ENCODE measurements at places on chromosomes 16 and 17. TPM values are rescaled to one million over a fixed set of nuclear protein-coding genes. Genes with fewer than 3 reads are reported as not detected.

GRCh38 chr17:76153640-76154039 is 12.6 kb upstream of the FOXJ1 start:
- H3K4me3 ChIP-seq = no peak overlapping the region
- no peaks in the 10 kb centered on the region for H3K36me3 ChIP-seq
- H3K4me1 ChIP-seq = peaks cover 14% of the 10 kb centered on the region
- H3K27ac ChIP-seq = no peak overlapping the region
- DNase-seq = no peak

- no peaks in the 10 kb centered on the region for H3K27me3 ChIP-seq
- H3K4me3 ChIP-seq = no peak overlapping the region
- DNase-seq = no peak
- H3K36me3 ChIP-seq = no peaks in the 10 kb centered on the region
- no peak overlapping the region for H3K27ac ChIP-seq
These were observed 105.0 kb upstream of the MON1B start for GRCh38 chr16:77085981-77086380.

- no peak overlapping the region for H3K4me3 ChIP-seq
- H3K36me3 ChIP-seq = no peaks in the 10 kb centered on the region
- H3K27me3 ChIP-seq = no peaks in the 10 kb centered on the region
- H3K4me1 ChIP-seq = no peaks in the 10 kb centered on the region
- H3K27ac ChIP-seq = no peak overlapping the region
These were observed 329.9 kb downstream of the KCNJ2 start for GRCh38 chr17:70499067-70499786.

- no peak overlapping the region for H3K27ac ChIP-seq
- H3K27me3 ChIP-seq = no peaks in the 10 kb centered on the region
- no peak overlapping the region for H3K4me3 ChIP-seq
These were observed 70.0 kb downstream of the PGS1 start for GRCh38 chr17:78448356-78448993.

DNA sequence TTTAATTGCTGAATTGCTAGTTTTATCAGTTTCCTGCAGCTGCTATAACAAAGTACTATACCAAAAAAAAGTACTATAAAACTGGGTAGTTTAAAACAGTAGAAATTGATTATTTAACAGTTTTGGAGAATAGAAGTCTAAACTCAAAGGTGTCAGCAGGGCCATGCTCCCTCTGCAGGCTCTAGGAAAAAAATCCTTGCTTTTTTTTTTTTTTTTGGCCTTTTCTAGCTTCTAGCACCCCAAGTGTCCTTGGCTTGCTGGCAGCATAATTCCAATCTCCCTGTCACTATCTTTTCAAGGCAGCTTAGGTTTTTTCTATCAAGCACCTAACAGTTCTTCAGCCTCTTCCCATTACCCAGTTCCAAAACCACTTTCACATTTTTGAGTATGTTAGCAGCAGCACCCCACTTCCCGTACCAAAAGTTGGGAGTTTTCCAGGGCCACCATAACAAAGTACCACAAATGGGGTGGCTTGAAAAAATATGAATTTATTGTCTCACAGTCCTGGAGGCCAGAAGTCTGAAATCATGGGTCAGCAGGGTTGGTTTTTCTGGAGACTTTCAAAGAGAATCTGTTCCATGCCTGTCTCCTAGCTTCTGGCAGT is 37.4 kb downstream of the BPTF start:
- no peak overlapping the region for H3K27ac ChIP-seq
- no peaks in the 10 kb centered on the region for H3K36me3 ChIP-seq
- H3K4me3 ChIP-seq = no peak overlapping the region
- peaks cover 9% of the 10 kb centered on the region for H3K4me1 ChIP-seq
- H3K27me3 ChIP-seq = no peaks in the 10 kb centered on the region
- no peak for DNase-seq

- no peak for DNase-seq
- no peak overlapping the region for H3K27ac ChIP-seq
- H3K27me3 ChIP-seq = no peaks in the 10 kb centered on the region
- no peaks in the 10 kb centered on the region for H3K36me3 ChIP-seq
- peaks cover 4% of the 10 kb centered on the region for H3K4me1 ChIP-seq
These were observed 64.2 kb downstream of the BMERB1 start for GRCh38 chr16:15498427-15499175.

DNA sequence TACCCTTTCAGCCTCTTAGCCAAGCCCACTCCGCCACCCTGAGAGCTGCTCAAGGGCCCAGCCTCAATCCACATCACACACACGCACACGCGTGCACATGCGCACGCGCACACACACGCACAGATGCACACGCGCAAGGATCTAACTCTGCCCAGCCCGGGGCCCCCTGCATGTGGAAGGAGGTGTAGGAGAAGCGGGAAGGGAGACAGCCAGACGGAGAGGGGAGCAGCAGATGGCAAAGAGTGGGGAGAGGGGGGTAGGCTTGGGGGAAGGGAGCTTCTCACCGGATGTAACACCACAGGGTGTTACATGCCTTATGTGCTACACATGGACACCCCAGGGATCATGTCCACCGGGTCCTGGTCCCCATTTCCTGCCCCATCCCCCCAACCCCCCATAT is 15.3 kb downstream of the DLG4 start:
- peaks cover 9% of the 10 kb centered on the region for H3K36me3 ChIP-seq
- H3K4me1 ChIP-seq = peaks cover 8% of the 10 kb centered on the region
- peak overlapping the region; percentile 42 for H3K27ac ChIP-seq
- no peaks in the 10 kb centered on the region for H3K27me3 ChIP-seq
- no peak for DNase-seq
- peak overlapping the region; percentile 78 for H3K4me3 ChIP-seq

DNA sequence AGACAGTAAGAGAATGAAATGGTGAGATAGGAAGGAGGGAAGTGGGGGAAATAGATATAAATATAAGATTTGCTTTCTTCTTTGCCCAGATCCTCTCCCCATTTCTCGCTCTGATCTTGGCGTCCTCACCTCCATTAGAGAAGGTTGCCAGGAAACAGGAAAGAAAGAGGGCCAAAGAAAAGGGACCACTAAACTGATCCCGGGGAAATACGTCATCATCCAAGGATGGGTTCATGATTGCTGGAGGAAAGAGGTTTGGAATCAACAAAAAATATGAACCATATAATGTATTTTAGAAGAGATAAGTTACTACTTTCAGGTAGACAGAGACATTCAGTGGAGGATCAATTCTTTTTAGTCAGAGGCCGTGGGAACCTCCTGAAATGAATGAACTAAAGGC is 536.0 kb downstream of the HAPSTR1 start:
- no peak for DNase-seq
- no peaks in the 10 kb centered on the region for H3K4me1 ChIP-seq

GRCh38 chr16:83185902-83186301 is 559.1 kb downstream of the CDH13 start:
- DNase-seq = no peak
- H3K4me1 ChIP-seq = no peaks in the 10 kb centered on the region
- H3K27ac ChIP-seq = no peak overlapping the region
- H3K27me3 ChIP-seq = no peaks in the 10 kb centered on the region
- H3K36me3 ChIP-seq = no peaks in the 10 kb centered on the region

DNA sequence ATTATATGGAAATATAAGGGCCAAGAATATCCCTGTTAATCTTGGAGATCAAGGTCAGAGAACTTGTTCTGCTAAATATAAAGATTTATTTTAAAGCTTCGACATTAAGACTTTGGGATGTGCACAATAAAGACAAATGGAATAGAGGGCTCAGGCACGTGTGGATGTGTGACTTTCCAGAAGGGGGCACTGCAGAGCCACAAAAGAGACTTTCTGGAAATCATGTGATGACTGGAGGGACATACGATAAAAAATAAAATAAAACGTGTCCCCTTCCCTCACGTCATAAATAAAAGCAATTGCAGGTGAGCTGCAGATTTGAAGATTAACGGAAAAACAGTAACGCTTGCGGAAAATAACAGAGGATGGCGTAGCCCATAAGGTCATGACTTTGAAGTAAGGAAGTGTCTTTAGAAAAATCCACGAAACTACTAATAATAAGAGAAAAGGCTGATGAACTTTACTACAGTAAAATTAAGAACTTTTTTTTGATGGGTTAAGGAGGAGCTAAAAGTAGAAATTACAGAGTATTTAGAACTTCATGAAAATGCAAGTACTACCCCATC is 9.4 kb upstream of the ENGASE start:
- DNase-seq = no peak
- no peaks in the 10 kb centered on the region for H3K36me3 ChIP-seq
- no peak overlapping the region for H3K27ac ChIP-seq
- H3K4me1 ChIP-seq = no peaks in the 10 kb centered on the region
- H3K27me3 ChIP-seq = no peaks in the 10 kb centered on the region

DNA sequence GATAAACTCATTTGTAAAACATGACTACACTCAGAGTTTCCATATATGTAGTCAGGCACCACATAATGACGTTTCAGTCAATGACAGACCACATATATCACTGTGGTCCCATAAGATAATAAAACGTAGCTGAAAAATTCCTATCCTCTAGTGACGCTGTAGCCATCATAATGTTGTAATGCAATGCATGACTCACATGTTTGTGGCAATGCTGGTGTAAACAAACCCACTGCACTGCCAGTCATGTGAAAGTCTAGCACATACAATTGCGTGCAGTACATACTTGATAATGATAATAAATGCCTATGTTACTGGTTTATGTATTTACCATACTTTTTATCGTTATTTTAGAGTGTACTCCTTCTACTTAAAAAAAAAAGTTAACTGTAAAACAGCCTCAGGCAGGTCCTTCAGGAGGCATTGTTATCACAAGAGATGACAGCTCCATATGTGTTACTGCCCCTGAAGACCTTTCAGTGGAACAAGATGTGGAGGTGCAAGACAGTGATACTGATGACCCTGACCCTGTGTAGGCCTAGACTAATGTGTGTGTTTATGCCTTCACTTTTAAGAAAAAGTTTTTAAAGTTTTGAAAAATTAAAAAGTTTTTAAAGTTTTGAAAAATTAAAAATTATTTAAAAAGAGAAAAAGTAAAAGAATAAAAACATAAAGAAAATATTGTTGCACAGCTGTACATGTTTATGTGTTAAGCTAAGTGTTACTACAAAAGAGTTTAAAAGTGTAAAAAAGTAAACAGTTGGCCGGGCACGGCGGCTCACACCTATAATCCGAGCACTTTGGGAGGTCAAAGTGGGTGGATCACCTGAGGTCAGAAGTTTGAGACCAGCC is 9.0 kb downstream of the STAT5B start:
- no peak overlapping the region for H3K27ac ChIP-seq
- H3K4me1 ChIP-seq = peaks cover 6% of the 10 kb centered on the region
- no peak for DNase-seq

DNA sequence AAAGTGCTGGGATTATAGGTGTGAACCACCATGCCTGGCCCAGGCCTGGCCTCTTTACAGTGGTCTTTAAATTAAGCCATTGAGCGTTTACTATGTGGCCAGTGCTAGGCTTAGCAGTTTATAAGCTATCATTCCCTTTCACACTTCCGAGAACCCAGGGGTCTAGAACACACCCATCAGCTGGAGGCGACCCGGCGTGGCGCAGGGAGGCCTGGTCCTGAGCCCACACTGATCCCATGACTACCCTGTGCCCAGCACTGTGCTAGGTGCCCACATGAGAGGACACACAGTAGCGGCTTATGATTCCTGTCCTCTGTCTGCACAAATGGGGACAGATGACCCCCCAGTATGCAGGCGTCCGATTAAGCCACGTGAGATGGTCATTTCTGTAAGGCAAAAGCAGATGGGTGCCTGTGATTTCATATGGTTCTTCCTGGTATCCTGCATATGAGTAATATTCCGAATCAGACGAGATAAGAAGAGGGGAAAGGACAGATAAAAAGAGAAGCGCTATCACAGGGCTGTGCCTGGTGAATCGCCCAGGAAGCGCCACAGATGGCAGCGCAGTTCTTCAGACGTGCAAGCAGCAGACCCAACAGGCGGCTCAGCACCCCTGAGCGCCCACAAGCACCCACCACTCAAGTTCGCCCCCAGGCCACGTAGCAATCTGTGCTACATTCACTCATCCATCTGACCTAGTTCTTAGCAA is 5.3 kb downstream of the OSGIN1 start:
- no peak overlapping the region for H3K27ac ChIP-seq
- H3K4me1 ChIP-seq = peaks cover 9% of the 10 kb centered on the region
- peaks cover 40% of the 10 kb centered on the region for H3K36me3 ChIP-seq
- no peaks in the 10 kb centered on the region for H3K27me3 ChIP-seq
- no peak for DNase-seq

DNA sequence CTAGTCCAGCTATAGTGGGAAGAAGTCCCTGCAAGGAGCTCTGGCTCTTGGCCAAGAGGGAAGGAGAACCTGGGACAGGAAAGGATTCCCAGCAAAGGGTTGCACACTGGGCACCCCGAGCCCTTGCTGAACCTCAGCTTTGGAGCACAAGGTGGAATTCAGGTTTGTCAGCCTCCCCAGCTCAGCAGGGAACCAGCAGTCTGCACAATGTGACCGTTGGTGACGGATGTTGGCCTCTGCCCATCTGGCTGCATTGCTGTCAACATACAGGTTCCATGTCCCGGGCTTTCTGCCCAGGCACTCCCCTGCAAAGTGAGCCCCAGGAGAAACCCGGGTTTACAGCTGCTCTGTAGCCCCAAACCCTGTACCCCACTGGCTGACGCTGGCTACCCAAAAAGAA is 6.7 kb downstream of the RPRML start:
- no peaks in the 10 kb centered on the region for H3K4me1 ChIP-seq
- no peak for DNase-seq
- H3K27me3 ChIP-seq = no peaks in the 10 kb centered on the region

- no peaks in the 10 kb centered on the region for H3K4me1 ChIP-seq
- no peak for DNase-seq
- no peak overlapping the region for H3K4me3 ChIP-seq
- no peaks in the 10 kb centered on the region for H3K27me3 ChIP-seq
- H3K36me3 ChIP-seq = no peaks in the 10 kb centered on the region
These were observed 3.8 kb downstream of the ADAMTS18 start for GRCh38 chr16:77430787-77431585.

GRCh38 chr17:75571885-75572215 is 15.8 kb upstream of the MYO15B start:
- no peaks in the 10 kb centered on the region for H3K27me3 ChIP-seq
- no peak overlapping the region for H3K27ac ChIP-seq
- DNase-seq = no peak
- no peaks in the 10 kb centered on the region for H3K36me3 ChIP-seq
- H3K4me1 ChIP-seq = no peaks in the 10 kb centered on the region
- no peak overlapping the region for H3K4me3 ChIP-seq

DNA sequence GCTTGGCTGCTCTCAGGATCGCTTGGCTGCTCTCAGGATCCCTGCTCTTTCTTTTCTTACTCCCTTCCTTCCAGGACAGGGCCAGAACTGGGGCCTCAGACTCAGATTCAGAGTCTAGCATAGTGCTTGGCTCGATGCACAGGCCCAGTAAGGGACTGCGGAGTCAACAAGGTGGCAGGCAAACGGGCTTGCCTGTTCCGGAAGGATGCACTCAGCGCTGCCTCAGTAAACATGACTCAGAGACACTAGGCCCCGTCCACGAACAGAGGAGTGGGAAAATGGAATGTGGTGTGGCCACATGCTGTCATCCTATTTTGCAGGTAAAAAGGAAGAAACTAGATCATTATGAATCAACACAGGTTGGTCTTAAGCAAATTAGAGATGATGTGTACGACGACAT is 9.8 kb downstream of the SPHK1 start:
- no peak for DNase-seq
- H3K27ac ChIP-seq = no peak overlapping the region
- H3K4me3 ChIP-seq = no peak overlapping the region
- no peaks in the 10 kb centered on the region for H3K4me1 ChIP-seq

GRCh38 chr16:14564861-14565687 is 65.0 kb downstream of the PARN start:
- no peak overlapping the region for H3K27ac ChIP-seq
- H3K27me3 ChIP-seq = no peaks in the 10 kb centered on the region
- peaks cover 4% of the 10 kb centered on the region for H3K36me3 ChIP-seq
- H3K4me3 ChIP-seq = no peak overlapping the region
- peaks cover 10% of the 10 kb centered on the region for H3K4me1 ChIP-seq

TBC1D3 gene
- not detected for total RNA-seq

OMG gene
- total RNA-seq = not detected

KRTAP16-1 gene
- not detected for total RNA-seq

KRTAP4-9 gene
- not detected for total RNA-seq

TBC1D3L gene
- 18.1 TPM for total RNA-seq

CACNG3 gene
- not detected for total RNA-seq

ZFP3 gene
- 3.2 TPM for total RNA-seq

ACAP1 gene
- total RNA-seq = 9.9 TPM

PRSS8 gene
- total RNA-seq = not detected
